ENCODE measurements at places on chromosomes 7 and 10.

DNA sequence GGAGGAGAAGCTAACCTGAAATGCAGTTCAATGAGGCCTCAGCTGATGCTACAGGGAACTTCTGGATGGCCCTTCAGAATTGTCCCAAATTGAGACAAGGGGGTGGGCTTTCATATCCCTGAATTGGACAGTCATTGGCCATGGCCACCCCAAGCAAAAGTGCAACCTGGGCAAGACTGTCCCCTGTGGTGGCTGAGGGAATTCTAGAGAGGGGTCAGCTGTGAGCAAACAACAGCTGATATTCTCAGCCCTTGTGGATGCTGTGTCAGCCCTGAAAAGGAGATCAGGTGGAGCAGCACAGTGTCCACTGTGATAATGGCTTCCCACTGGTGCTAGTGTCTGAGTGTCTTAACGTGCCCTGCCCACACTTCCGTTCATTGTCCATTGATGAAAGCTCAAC lies 76.6 kb downstream of the SLC16A9 start:
- DNase-seq: no peak

GRCh38 chr10:89213191-89213808 lies 6.2 kb upstream of the CH25H start:
- no peak for DNase-seq

DNA sequence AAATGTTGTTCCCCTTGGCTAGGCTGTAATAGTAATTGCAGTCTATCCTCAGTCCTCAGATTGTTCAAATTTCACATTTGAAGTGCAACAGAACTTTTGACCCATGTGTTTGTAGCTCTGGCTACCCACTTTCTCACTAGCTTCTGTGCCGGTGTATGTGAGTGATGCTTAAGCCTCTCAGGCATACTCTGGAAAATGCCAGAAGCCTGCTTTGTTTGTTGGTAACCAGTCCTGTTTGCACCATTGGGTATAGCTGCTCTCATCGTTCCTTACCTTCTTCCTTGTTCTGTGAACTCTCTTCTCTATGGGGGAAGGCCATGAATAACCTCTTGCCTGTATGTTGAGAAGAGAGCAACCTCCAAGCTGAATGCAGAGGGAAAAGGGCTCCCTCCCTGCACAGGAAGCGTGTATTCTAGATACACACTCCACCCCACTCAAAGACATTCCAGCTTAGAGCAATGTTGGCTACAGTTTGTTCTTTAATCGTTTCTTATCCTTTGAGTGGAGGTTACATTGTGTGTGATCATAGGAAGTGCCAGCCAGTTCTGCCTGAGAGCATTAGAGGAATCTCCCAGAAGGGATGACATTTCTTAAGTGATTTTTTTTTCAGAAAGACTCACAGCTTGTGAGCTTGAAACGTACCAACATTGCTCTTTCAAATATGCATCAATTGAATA lies 40.5 kb downstream of the C1QL3 start:
- no peak for DNase-seq

- no peak for DNase-seq
These were observed 237.8 kb downstream of the ZMYND11 start for GRCh38 chr10:373015-373414.

DNA sequence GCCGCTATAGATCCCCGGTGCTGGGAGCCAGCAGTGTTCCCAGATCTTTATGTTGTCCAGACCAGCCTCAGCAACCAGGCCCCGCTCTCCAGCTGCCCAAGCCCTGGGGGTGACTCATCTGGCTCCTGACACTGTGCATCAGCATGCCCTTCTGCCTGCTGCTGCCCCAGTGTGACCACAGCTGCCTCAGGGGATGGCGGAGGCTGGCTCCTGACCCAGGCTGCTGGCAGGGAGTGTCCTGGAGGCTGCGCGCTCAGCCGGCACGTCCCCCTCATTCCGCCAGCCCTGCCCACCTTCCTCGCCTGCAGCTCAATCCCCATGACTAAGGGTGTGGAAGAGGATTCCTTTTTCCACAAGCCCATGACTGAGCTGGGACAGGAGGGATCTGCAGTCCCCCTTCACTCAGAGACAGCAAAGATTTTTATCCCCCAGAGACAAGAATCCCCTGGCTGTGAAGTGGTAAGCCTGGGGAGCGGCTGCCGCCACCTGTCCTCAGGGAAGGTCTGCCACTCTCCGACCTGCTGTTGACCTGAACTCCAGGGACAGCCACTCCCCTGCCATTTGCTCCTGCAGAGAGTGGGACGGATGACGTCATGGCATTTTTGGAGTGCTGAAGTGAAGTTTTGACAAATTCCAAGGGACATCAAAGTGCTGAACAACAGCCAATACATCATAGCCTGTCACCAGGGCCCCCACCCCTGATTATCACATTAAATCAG lies 182.8 kb upstream of the BMPER start:
- DNase-seq: no peak

DNA sequence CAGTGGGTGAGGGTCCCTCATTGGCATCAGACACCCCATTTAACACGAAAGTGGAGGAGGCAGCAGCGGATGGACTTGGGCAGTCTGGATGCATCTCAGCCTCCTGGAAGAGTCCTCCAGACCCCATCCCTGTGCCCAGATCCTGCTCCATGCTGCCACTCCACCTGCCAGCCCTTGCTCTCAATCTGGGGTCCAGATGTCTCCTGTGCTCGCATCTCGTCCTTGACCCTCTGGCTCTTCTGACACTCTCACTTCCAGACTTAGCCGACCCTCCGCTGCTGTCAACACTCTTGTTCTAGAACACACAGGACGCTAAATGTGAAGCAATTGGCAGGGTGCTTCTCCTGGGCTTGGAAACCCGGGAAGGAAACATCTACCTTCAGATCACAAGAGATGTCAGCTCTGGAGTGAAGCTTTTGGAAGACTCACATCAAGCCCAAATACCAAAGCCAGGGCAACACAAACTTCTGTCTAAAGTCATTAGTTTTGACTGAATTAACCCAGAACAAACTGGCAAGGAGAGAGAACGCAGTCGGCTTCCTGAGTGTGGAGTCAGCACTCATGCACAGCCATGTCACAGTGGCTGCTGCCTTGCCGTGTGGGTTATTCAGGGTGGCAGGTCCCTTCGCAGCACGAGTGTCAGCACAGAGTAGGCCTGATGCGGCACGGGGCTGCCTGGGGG lies 379.1 kb downstream of the TCERG1L start:
- DNase-seq: no peak

- DNase-seq: no peak
These were observed 1.5 kb downstream of the ACTR3B start for GRCh38 chr7:152760854-152761748.

GRCh38 chr10:73076360-73077183 lies 20.1 kb downstream of the P4HA1 start:
- DNase-seq: no peak

GRCh38 chr10:84176351-84176750 lies 2.8 kb downstream of the GPR15LG start:
- DNase-seq: no peak

GRCh38 chr7:158239290-158239981 lies 348.2 kb downstream of the PTPRN2 start:
- DNase-seq: no peak

- no peak for DNase-seq
These were observed 7.8 kb downstream of the LIPM start for GRCh38 chr10:88810196-88810961.

GRCh38 chr7:42197451-42197850 lies 39.6 kb downstream of the GLI3 start:
- DNase-seq: no peak

- DNase-seq: no peak
These were observed 170.2 kb downstream of the ADARB2 start for GRCh38 chr10:1567152-1567551.

DNA sequence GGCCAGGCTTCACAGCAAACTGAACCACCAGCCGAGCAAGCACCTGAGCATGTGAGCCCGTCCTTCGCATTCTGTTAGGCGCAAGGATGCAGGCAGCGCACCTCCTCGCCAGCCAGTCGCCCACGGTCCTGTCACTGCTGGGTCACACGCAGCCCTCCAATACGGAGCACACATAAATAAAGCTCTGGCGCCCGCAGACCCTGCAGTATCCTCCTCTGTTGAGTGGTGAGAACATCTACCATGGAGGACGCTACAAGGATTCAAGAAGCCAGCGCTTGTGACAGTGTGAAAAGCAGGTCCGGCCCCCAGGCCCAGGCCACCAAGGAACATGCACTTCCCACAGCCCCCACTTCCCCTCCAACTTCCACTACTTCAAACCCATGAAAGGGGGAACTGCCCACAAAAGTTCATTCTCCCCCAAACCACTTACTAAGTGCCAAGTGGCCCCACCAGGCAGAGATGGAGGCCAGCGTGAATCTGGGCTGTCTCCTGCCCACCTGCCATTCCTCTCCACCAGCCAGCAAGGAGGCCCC lies 34.8 kb downstream of the VOPP1 start:
- no peak for DNase-seq

DNA sequence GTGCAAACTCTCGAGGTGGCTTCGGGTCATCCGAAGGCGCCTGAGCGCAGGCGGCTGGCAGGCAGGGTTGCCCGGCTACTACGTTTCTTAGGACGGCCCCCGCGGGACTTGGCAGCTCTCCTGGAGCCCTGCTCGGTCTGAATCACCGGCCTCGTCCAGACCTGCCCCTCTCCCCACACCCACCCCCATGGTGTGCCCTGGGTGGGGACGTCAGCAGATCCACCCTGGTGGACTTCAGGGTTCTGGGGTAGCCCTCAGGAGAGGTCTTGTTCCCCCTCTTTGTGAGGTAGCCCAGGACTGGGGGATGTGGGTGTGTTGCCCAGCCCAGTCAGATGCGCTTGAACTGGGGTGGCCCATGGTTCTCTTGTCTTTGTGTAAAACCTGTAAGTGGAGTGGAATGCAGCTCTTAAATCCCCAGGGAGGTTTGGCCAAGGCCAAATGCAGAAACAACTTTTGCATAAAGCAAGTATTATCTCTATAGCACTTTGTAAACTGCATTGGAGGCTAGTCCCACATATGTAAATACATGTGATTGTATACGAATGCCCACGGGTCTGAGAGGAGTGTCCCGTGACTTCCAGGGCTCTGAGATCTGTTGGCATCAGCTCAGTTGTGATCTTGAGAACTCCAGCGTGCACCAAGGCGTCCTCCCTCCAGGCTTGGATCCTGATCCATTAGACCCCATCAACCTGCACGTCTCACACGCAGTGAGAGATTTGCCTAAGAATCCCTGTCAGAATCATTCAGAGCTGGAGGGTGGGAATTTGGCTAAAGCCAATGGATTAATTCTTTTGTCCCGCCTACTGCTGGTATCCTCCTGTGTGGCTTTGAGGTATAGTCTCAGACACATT lies 1.8 kb downstream of the PFKFB3 start:
- no peak for DNase-seq

GRCh38 chr10:1347962-1348772 lies 292.0 kb downstream of the WDR37 start:
- no peak for DNase-seq

DNA sequence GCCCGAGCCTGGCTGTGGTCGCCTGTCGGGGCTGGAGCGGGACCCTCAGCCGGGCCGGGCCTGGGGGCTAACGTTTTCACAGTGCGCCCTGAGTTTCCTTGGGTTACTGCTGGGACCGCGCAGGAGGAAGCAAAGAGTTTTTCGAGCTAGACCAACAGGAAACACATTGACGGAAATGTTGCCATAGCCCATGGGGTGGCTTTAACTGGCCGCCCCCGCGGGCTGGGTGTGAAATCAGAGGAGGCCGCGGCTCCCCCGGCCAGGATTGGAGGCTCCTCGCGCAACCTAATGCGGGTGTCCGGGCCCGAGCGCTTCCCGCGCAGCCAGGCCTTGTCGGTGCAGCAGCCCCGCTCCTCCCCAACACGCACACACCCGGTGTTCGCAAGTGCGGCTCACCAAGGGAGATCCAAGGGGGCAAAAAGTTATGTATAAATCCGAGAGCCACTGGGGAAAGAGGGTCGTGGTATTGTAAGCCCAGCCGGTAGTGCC lies 1.9 kb downstream of the HHEX start:
- no peak for DNase-seq

DNA sequence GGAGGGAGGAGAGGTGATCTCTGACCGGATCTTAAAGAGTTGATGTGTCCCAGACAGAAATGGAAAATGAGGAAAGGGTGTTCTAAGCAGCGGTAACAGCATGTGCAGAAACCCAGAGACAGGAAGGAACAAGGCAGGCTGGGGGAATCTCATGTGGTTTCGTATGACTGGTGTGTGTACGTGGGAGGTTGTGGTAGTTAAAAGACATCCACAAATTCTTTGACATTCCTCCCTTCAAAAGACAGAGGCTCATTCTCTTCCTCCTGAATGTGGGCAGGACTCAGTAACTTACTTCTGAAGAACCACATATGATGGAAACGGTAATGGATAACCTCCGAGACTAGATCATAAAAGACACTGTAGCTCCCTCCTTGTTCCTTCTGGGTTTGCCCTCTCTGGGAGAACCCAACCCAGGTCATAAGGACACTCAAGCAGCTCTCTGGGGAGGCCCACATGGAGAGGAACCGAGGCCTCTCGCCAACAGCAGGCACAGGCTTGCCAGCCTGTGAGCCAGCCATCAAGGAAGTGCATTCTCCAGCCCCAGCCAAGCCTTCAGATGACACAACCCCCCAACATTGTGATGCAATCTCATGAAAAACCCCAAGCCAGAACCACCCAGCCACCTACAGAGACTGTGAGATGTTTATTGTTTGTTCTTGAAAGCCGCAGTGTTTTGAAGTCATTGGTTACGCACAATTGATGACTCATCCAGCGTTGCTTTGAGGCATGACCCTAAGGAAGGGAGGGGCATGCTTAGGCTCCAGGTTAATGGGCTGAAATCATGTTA lies 116.0 kb downstream of the SLIT1 start:
- no peak for DNase-seq

DNA sequence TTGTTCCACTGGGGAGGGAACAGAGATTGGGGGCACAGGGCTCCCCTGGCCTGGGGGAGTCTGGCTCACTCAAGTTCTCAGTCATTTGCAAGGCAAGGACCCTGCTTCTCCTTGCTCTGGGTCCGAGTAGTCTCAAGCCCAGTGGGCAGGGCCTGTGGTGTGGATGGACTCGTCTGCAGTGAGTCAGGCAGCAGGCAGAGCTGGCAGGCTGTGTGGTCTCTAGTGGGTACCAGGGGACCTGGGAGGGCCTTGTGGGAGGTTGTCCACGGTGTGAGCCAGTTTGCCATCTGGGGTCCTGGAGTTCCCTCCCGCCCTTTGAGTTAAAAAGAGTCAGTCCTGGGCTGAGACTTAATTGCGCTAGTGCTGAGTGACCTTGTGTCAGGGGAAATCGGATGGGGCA lies 8.8 kb upstream of the SH2D4B start:
- no peak for DNase-seq

- DNase-seq: no peak
These were observed 140.8 kb downstream of the ETV1 start for GRCh38 chr7:13848681-13849131.

GRCh38 chr7:141360803-141361202 lies 190.4 kb upstream of the AGK start:
- no peak for DNase-seq

- no peak for DNase-seq
These were observed 179.9 kb upstream of the TMEM72 start for GRCh38 chr10:44731283-44731682.

- DNase-seq: no peak
These were observed 107.7 kb upstream of the RET start for GRCh38 chr10:42969147-42969546.

GRCh38 chr10:89371987-89372386 lies 5.9 kb upstream of the IFIT1B start:
- DNase-seq: no peak

GRCh38 chr10:3064423-3064822 lies 2.9 kb upstream of the PFKP start:
- no peak for DNase-seq

Measured in T-helper 9 cell (primary cell).